ENCODE measurements at places on chromosomes 5 and 9.

- no peak for DNase-seq
These were observed 157.9 kb upstream of the RASA1 start for GRCh38 chr5:87109746-87110145.

GRCh38 chr5:97085459-97086181, 56.8 kb downstream of the LIX1 start:
- DNase-seq = no peak

- no peak for DNase-seq
These were observed 79.4 kb downstream of the WWC1 start for GRCh38 chr5:168370831-168371230.

DNA sequence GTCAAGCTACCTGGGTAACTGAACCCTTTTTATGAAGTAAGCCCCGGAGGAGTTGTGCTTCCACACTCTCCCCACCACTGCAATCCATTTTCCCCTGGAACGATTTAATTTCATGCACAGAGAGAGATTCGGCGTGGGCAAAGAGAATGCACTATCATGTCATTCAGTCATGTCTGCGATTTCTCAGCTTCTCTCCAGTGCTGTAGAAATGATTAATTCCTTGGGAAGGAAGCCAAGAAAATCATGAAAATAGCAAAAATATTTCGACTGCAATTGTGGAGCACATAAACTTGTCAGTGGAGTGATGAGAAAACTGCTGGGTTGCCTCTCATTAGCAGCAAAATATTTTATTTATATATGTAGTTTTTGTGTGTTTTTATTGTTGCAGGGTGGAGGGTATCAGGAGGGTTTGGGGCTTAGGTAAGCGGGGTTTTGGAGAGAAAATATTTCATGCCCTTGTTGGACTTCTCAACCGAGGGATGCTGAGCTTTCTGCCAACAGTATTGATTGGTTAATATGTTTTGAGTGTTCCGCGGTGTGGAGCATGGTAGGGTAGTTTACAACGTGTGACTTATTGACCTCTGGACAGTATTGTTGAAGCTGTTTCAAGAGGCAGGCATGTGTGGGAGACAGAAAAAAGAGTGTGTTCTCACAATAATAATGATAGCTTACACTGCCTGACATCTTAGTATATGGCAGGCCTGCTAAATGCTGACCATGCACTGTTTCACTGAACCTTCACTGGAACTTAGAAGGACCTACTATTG, 69.3 kb downstream of the SGCD start:
- DNase-seq = no peak

GRCh38 chr5:138594305-138595058, 19.3 kb upstream of the HSPA9 start:
- DNase-seq = no peak

DNA sequence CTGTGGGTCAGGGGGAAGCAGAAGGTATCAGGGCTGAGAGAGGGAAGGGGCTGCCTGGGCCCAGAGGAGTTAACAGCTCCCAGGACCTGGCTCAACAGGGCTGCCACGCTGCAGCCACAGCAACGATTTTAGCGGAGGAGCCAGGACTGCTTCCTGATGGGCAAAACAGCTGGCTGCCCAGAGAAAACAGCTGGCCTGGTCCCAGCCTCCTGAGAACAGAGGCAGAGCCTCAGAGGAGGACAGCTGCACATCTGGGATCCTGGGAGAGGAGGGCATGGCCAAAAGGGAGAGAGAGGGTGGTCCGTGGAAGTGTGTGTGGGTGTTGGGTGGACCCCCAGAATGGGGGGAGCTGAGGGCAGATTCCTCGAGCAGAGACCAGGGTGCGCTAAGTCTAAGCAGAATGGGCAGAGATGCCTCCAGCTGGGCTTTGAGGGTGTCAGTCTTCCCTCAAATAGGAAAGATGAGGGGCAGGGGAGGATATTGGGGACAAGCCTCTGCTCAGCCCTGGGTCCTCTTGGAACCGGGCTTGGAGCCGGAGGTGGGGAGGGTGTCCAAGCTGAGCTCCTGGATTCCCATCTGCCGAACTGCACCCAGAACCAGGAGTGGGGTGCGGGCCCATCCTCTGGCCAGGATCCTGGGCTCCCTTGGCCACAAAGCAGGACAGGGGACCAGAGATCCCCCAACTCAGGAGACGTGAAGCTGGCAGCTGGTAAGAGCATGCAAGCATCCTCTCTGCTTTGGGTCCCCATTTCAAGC, 9.1 kb upstream of the CERCAM start:
- DNase-seq = no peak

- DNase-seq = no peak
These were observed 23.6 kb upstream of the LRRTM2 start for GRCh38 chr5:138898742-138899141.

DNA sequence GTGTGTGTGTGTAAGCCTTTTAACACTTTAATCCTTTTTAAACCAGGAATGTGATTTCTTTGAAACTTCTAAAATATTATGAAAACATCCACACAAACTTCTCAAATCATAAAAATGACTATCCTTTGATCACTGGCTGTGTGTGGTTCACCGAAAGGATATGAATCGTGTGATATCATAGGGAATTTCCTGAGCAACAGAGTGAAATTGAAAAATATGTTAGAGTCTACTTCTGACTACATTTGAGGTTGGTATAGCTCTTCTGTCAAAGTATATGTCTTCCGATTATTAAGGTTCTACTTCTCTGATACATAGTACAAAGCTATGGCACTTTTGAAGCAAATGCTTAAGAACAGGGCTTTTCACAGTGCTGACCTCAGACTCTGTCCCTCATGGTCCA, 40.3 kb downstream of the RGMB start:
- DNase-seq = peak; percentile 16

- no peak for DNase-seq
These were observed 29.5 kb downstream of the NIM1K start for GRCh38 chr5:43221502-43221901.

- peak; percentile 89 for DNase-seq
These were observed 1.0 kb downstream of the IL7R start for GRCh38 chr5:35857606-35858205.

DNA sequence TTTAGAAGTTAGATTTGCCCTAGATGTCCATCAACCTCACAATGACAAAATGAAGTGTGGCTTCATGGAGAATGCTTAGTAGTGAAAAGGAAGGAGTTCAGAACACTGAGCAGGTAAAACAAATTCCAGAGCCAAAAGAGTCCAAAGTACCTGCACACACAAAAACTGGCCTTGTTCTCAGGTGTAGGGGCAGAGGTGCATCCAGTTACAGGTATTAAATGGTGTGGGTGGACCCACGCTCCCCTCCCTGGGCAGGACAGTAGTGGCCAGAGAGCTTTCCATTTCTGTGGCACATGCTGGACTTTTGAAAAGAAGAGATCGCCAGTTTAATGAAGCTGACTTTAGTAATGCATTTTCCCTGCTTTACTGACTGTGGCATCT, 47.2 kb downstream of the SECISBP2 start:
- DNase-seq = no peak

- peak; percentile 53 for DNase-seq
These were observed 11.1 kb downstream of the FGF1 start for GRCh38 chr5:142674531-142675469.

GRCh38 chr5:174798551-174798951, 74.2 kb downstream of the MSX2 start:
- DNase-seq = no peak

GRCh38 chr9:21686738-21687137, 115.7 kb upstream of the MTAP start:
- DNase-seq = no peak

DNA sequence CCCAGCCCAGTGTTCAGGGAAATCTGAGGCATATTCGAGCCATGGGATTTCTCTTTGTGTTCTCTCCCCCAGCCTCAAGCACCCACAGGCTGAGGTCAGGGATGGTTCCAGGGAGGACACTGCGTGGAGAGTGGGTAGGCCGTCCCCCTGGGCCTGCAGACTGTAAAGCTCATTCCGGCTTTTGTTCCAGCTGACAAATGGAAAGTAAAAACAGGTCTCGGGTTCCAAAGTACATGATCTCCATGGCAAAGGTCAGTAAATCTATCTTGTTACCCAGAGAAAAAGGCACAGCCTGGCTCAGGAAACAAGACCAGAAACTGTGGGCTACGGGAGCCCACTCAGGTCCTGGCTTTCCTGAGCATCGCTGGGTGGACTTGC, 116.2 kb downstream of the ROR2 start:
- no peak for DNase-seq
